A549 treated with GW870086 at 1 μM for 4 hours (cell line): ENCODE measurements at places on chromosomes 6 and 20. TPM values are rescaled to one million over a fixed set of nuclear protein-coding genes. Genes with fewer than 3 reads are reported as not detected.

The MCCD1 gene
- not detected in 5 replicates for total RNA-seq

The MARCKS gene
- 11.0 to 19.6 TPM (median 17.1 TPM) in 5 replicates for total RNA-seq

The KCNQ5 gene
- total RNA-seq: 0.89 to 1.8 TPM (median 1.4 TPM) in 5 replicates

The PTK6 gene
- total RNA-seq: 2.5 to 3.1 TPM (median 2.9 TPM) in 5 replicates

The LCA5 gene
- total RNA-seq: 0.43 to 0.84 TPM (median 0.79 TPM) in 5 replicates

The MCUR1 gene
- total RNA-seq: 9.8 to 16.2 TPM (median 14.1 TPM) in 5 replicates

The NKX2-2 gene
- not detected in 5 replicates for total RNA-seq

The FAM209B gene
- 0.21 to 0.72 TPM (median 0.48 TPM) in 5 replicates for total RNA-seq

The SLC52A3 gene
- 0.24 to 0.71 TPM (median 0.40 TPM) in 5 replicates for total RNA-seq

The SASH1 gene
- total RNA-seq: 2.2 to 3.3 TPM (median 2.8 TPM) in 5 replicates
